Stimulated activated CD8-positive, alpha-beta memory T cell treated with anti-CD3 and anti-CD28 coated beads, Interleukin-15, amount 100 ng/mL, for 24 hours (primary cell): ENCODE measurements at places on chromosomes 7 and 10.

GRCh38 chr7:64625114-64626082 is 40.5 kb upstream of the ZNF107 start:
- no peak for DNase-seq

DNA sequence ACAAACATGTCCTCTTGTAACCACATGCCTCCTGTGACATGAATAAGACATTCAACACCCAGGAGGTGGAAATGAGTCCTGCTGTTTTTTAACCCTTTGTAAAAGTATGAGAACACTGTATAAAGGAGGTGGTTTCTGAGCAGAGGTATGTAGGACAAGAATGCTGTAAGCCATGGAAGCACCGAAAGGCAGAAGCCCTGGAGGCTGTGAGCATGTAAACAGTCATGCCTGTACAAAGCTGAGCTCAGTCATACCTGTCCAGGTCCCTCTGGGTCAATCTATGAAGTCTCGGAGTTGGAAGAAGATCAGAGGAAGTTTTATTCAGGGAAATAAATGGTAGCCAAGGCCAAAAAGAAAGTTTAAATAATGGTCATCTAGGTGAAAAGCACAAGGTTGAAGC is 34.7 kb upstream of the XPNPEP1 start:
- no peak for DNase-seq

DNA sequence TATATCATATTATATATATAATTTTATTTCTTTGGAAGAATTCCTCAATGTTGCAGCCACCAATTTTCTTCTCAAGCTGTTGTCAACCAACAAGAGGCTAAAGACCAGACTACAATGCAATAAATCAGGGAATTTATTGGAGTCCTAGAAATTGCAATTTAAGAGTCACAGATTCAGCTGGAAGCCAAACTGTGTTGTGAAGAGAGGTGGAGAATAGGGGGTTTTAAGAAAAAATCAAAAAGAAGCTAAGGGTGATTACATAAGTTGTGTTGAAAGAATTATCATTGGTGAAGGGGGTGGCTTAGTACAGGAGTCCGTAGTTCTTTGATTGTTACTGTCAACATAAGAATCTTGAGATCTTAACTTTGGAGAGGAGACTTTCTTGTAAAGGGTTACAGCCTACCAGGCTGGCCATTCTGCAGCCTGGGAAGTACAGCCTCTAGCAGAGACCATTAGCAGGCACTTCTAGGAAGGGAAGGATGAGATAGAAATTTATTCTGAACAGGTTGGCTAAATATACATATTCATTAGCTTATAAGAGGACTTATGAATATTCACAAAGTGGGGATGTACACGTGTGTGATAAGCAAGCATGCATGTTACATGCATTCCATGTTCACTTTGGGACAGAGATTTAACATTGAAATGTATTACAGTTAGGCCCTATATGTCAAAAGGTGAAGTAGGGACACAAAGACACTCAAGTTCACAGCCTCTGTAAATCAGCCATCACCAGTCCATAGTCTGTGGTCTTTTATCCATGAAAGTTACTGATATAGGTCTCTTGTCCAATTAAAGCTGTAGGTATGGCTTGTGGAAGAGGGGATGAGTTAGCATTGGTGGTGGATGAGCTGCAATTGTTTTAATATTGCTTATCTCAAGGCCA is 8.3 kb upstream of the TMEM168 start:
- no peak for DNase-seq

DNA sequence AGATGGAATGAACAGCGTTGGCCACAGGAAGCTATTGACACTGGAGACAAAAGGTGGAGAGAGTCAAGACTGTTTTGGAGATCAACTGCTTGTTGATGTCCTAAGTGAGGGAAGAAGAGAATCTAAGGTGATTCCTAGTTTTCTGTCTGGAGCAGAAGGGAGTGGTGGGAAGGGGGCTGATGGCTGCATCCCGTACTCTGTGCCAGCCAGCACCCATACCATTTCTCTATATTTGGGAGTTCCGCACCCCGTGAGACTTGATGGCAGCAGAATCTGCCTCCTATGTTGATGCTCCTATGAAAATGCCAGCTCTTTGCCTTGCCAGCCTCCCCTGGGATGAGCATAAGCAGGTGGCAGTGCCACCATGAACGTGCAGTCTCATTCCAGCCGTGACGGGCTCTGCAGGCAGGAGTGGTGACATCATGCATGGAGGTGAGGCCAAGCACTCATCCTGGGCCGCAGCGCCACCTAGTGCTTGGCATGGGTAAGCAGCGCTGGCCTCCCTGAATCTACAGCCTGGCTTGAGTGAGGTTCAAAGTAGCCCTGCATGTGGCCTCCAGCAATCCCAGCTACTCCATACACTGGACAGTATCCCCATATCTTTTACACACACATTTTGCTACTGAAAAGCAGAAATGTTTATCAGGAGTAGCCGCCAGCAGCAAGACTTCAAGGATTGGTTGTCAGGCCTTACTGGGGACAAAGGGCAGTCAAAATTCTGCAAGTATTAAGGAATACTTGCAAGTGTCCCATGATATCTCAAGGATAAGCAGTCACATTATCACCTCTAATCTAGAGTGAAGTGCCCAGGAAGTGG is 43.0 kb downstream of the PODXL start:
- DNase-seq = peak; percentile 68

- no peak for DNase-seq
These were observed 47.7 kb downstream of the LRRN3 start for GRCh38 chr7:111138586-111138985.

DNA sequence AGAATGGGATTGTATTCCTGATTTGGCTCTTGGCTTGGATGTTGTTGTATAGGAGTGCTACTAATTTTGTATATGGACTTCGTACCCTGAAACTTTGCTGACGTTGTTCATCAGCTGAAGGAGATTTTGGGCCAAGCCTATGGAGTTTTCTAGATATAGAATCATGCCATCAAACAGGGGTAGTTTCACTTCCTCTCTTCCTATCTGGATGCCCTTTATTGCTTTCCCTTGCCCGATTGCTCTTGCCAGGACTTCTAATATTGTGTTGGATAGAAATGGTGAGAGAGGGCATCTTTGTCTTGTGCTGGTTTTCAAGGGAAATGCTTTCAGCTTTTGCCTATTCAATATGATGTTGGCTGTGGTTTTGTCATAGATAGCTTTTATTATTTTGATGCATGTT is 92.3 kb downstream of the CCDC7 start:
- no peak for DNase-seq

DNA sequence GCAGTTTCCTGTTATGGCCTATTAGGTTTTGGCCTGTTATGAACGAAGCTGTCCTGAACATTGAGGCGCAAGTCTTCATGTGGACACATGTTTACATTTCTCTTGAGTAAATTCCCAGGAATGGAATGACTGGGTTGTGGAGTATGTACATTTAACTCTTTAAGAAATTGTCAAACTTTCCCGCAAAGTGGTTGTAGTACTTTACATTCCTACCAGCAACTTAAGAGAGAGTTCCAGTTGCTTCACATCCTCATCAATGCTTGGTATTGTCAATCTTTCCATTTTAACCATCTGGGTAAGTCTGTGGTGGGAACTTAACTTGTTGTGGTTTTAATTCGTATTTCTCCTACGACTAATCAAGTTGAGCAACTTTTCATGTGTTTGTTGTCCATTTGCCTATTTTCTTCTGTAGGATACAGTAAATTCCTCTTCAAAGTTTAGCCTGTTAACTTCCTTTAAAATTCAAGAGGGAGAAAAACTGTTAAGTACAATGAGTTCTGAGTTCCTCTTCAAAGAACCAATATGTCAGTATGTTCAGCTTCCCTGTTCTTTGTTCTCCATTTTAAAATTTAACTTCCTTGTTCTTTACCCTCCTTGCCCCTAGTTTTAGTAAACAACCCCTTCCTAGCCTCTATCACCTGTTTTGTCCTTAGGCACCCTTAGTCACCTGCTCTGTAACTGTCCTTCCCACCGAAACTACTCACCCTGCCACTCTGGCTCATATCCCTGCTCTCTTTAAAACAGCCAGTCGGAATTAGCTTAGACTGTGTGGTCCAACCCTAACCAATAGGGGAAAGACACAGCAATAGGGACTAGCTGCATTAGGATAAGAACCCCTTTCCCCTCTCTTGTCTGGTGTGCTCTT is 74.0 kb downstream of the FAM241B start:
- DNase-seq = no peak

GRCh38 chr7:39399986-39400385 is 166.2 kb upstream of the YAE1 start:
- DNase-seq = no peak

DNA sequence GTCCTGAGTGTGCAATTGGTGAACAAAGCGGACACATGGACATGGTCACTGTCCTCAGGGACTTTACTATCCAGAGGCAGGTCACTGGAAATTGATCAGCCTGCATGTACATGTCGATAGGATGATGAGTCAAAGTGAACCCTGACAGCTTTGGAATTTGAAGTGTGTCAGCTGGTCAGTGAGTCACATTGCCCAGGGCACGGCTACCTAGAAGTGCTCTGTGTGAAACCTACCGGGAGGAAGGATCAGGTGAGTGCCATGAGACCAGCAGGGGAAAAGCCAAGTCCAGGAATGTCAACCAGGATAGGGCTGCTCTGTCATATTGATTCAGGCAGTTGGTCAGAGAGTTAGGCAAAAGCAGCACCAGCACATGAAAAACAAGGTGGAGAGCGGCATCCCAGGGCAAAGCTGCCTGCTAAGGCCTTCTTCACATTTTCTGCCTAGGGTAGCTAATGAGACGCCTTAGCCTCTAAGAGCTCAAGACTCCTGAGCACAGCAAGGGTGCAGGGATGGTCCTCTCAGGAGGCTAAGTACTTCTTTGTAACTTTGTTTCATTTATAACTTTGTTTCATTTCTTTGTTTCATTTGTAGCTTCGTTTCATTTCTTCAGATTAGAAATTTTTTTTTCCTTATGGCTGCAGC is 19.4 kb upstream of the PDCD4 start:
- DNase-seq = no peak

DNA sequence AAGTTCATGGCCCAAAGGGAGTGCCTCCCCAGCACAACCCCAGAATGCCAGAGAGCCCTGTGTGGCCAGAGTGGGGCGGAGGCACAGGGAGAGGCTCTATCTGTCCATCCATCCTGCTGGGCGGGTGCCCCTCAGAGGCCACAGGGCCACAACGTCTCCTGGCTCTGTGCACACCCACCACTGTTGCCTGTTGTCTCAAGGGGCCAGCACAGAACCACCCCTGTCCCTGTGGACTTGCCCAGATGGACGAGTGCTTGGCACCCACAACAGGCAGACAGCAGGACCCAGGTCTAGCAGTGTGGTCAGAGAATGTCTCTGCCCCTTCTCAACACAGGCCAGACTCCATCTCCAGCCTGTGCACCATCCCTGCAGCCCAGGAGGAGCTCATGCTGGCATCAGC is 92.8 kb downstream of the PAXIP1 start:
- DNase-seq = no peak

GRCh38 chr10:86261941-86262687 is 104.5 kb downstream of the GRID1 start:
- no peak for DNase-seq
